A549 treated with ZK216348 at 1 μM for 4 hours (cell line): ENCODE measurements at places on chromosomes 5 and 9. TPM values are rescaled to one million over a fixed set of nuclear protein-coding genes. Genes with fewer than 3 reads are reported as not detected.

HRCT1 gene
- 0.18 to 0.61 TPM (median 0.26 TPM) in 4 of 5 replicates, not detected in the other for total RNA-seq

PLEKHG4B gene
- total RNA-seq: 0.50 to 1.7 TPM (median 1.0 TPM) in 5 replicates

SPINK4 gene
- total RNA-seq: not detected in 5 replicates

SLC36A2 gene
- not detected in 5 replicates for total RNA-seq

FGD3 gene
- 0.13 to 0.36 TPM (median 0.17 TPM) in 5 replicates for total RNA-seq

MYMK gene
- not detected in 5 replicates for total RNA-seq

ANKRD34B gene
- total RNA-seq: 0.06 to 0.31 TPM (median 0.25 TPM) in 4 of 5 replicates, not detected in the other
